ENCODE measurements at places on chromosomes 5 and 9.

- DNase-seq, result peak; percentile 83
These were observed 39.7 kb downstream of the FABP6 start for GRCh38 chr5:160269017-160269416.

DNA sequence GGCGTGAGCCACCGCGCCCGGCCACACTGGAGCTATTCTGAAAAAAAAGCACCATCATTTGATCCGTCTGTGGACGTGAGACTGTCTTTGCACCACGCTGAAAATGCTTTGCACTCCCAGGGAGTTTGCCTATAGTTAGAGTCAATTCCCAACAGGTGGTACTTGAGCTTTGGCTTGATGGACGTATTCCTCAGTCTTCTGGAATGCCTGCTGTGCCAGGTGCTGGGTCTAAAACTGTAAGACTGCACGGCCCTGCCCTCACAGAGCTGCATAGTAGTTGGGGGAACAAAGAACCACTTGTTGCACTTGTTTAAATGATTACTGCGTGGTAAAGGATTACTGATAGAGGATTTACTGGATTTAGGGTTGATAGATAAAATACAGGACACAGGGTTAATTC, 3.4 kb upstream of the CCNO start:
- no peak for DNase-seq

DNA sequence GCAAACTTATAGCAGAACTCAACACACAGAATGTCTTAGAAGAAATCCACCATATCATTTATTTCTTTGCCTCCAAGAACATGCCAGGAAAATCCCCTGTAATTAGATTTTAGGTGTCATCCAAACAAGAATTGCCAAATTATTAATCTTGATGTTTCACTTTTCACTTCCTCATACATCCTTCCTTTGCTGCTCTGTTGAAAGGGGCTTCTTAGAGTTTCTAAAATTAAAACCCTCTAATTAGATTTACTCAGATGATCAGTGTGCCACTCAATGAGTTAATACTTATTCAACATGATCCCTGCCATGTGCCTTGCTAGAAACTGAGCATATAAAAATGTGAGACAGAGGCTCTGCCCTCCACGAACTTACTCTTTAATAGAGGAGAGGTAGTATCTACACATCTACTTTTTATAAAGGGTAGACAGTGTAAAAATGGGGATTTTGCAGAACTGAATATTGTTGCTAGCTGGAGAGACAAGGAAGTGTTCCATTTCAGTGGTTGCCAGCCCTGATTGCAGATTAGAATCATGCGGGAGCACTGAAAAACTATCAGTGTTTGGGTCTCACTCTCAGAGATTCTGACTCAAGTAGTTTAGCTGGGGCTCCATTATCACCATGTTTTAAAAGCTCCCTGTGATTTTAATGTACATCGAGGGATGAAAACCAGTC, 498.4 kb downstream of the TLE4 start:
- no peak for DNase-seq

- DNase-seq, result no peak
These were observed 50.2 kb upstream of the ZFAND5 start for GRCh38 chr9:72415163-72415562.

DNA sequence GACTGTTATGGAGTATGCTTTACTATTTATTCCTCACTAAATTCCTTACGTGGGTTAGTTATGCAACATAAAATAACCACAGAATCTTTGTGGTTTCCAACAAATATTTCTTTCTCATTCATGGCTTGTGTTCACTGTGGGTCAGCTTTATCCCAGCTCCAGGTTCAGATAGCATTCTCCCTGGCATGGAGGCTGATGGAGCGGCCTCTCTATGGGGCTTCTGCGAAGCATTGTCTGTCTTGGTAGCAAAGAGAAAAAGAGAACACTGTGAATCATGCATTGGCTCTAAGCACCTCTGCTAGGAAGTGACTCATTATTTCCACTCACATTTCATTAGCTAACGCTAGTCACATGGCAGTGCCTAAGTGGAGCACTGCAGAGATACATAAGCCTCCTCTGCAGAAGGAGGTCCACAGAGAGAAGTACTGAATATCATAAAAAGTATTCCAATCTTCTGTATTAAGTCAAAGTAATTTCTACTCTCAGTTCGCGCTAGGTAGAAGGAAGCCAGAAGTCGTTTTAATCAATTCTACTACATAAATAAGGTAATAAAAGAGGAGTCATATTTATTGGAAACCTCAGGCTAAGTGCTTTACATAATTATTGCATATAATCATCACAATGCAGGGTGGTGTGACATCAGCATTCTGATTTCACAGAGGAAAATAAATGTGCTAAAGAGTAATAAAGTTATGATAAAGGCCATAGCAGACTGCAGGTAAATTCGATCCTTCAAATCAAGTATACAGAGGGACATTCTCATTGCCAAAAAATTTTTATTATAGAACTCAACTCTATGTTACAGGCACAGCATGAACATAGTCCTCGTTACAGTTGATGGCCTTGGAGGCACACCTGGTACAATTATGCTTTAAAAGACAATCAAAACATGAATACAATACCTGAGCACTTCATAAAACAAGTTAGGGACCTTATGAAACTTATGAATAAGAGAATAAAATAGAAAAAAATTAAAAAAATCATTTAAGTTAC, 531.1 kb downstream of the CETN3 start:
- peak; percentile 13 for DNase-seq

GRCh38 chr5:1011226-1011631, 2.6 kb downstream of the NKD2 start:
- DNase-seq, result no peak

DNA sequence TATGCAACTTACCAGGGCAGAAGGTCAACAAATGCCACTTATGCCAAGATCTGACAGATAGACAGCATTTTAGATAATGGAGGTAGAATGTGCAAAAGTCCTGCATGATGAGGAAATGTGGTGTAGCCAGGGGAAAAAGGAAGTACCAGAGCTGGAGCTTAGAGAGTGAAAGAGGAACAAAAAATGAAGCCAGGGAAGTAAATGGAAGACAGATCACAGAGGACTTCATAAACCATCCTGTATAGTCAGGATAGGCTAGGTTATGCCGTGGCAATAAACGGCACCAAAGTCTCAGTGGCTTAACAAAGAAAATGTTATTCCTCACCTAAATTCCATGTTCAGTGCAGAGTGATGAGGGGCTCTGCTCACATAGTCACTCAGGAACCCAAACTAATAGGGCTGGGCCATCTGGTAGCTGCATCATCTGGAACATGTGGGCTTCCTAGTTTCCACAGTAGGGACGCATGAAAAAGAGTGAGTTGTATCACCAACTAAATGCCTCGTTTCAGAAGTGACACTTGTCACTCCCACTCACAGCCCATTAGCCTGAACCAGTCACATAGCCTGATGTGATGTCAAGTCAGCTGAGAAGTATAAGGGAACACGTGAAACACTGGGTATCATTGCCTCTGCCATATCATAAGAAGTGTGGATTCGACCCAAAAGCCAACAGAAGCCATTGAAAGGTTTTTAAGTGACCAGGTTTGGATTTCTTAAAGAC, 70.3 kb downstream of the SH3RF2 start:
- DNase-seq, result no peak

Data from endothelial cell of umbilical vein (primary cell).